ENCODE measurements at places on chromosomes 16 and 17.

GRCh38 chr16:70686376-70687101 is 686 bp upstream of the MTSS2 start:
- no peak for DNase-seq

GRCh38 chr16:23280483-23280967 is 21.6 kb upstream of the SCNN1B start:
- peak; percentile 49 for DNase-seq

DNA sequence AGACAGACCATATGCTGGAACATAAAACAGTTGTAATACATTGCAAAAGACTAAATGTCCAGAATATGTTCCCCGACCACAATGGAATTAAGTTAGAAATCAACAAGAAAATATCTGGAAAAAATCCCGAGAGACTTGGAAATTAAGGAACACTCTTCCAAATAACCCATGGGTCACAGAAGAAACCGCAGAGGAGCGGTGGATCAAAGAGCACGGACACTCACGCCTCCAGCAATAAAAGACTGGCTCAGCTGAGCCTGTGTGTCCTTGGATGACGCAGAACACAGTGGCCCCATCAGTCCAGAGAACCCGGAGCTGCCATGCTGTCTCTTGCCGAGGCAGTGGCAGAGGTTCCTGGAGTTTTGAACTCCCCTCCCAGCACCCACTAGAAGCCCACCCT is 30.9 kb upstream of the FOXF1 start:
- DNase-seq = no peak

- DNase-seq = no peak
Measured at GRCh38 chr17:36529121-36529520, 5.5 kb downstream of the MYO19 start.

GRCh38 chr17:41678907-41679739 is 9.6 kb upstream of the EIF1 start:
- DNase-seq = no peak

DNA sequence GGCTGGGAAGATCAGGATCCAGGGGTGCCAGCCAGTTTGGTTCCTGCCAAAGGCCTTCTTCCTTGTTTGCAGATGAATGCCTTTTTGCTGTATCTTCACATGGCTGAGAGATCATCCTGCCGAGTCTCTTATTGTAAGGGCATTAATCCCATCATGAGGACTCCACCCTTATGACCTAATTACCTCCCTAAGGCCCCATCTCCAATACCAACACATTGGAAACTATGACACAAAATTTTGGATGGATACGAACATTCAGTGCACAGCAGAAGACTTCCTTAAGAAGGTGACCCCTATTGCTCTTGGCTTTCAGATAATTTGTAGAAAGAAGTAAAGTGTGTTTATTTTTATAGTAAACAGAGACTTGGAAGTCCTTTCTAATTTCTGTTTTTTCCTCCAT is 1164.7 kb upstream of the CDH8 start:
- no peak for DNase-seq

DNA sequence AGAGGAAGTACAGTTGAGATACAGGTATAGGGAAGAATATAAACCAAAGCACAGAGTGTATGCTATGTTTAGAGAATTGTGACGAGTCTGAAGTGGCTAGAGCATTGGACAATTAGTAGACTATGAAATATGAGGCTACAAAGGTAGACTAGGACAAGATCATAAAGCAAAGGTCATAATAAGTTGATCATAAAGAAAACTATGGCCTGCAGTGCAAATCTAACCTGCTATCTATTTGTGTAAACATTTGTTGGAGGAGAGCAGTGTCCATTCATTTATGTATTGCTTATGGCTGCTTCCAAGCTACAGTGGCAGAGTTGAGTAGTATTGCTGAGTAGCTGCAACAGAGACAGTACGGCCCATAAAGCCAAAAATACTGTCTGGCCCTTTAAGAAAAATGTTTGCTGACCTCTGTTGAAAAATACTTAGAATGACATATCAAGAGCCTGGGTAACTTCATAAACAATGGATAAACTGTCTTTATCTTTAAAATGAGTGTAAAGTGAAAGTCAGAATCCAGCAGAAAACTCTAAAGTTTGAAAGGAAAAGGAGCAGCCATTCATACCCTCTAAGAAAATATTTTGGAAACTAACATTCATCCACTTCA is 14.5 kb upstream of the OR1E2 start:
- DNase-seq = no peak

DNA sequence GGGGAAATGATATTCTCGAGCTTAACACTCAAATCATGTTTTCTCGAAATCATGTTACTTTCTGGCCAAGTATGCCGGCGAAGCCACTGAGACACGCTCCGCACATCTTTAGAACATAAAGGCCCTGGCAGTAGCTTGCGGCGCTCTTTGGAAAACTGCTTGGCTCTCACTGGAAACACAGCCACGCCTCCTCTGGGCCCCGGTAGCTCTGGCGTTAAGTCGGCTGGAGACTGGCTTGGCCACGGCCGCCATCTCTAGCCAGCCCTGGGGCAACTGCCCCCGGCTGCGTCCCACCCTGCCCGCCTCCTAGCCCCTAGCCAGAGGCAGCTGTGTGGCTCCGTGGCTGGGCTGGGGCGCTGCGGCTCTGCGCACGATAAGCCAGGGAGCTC is 9.2 kb upstream of the BAIAP2 start:
- DNase-seq = no peak

DNA sequence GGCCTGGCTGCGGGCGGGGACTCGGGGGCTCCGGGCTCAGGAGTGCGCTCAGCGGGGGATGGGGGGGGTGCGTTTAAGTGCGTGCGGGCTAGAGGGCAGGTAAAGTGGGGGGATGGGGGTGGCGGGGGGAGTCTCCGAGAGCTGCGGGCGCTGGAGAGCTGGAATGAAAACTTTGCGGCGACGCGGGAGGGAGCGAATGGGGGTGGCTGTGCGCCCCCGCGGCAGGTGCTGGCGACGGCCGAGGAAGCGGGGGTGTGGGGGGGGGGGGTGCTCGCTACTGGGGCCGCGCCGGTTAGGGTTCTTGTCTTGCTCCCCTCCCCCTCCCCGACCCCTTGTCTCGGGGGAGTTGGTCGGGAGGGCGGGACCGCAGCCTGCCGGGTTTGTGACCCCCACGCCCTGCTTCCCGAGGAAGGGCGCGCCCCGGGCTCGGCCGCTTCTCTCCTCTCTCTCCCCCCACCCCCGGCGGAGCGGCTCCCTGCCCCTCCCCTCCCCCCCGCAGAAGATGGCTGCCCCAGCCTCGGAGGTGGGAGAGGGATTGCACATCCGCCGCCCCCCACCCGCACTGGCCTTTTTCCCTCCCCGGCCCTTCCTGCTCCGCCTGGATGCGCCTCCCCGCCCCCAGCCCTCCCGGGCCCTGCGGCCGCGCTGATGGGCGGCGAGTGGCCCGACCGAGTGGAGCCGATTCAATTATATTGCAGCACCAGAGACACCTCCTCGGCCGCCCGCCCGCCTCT is 649 bp downstream of the GSE1 start:
- no peak for DNase-seq

GRCh38 chr17:1322480-1322879 is 43.0 kb downstream of the TRARG1 start:
- DNase-seq = no peak
